ENCODE measurements at places on chromosomes 6 and 20.

GRCh38 chr6:84581494-84582259 lies 182.7 kb downstream of the TBX18 start:
- no peak for DNase-seq

DNA sequence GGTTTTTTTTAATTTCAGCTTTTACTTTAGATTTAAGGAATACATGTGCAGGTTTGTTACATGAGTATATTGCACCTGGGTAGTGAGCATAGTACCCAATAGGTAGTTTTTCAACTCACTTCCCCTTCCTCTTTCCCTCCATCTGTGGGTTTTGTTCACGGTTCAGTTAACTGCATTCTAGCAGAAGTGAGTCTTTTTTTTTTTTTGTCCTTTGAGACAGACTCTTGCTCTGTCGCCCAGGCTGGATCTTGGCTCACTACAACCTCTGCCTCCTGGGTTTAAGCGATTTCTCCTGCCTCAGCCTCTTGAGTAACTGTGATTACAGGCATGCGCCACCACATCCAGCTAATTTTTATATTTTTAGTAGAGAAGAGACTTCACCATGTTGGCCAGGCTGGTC lies 8.7 kb downstream of the UBR2 start:
- no peak for DNase-seq

GRCh38 chr6:20711518-20711917 lies 177.3 kb downstream of the CDKAL1 start:
- DNase-seq: no peak

GRCh38 chr20:32063695-32064094 lies 11.7 kb downstream of the HCK start:
- DNase-seq: no peak

DNA sequence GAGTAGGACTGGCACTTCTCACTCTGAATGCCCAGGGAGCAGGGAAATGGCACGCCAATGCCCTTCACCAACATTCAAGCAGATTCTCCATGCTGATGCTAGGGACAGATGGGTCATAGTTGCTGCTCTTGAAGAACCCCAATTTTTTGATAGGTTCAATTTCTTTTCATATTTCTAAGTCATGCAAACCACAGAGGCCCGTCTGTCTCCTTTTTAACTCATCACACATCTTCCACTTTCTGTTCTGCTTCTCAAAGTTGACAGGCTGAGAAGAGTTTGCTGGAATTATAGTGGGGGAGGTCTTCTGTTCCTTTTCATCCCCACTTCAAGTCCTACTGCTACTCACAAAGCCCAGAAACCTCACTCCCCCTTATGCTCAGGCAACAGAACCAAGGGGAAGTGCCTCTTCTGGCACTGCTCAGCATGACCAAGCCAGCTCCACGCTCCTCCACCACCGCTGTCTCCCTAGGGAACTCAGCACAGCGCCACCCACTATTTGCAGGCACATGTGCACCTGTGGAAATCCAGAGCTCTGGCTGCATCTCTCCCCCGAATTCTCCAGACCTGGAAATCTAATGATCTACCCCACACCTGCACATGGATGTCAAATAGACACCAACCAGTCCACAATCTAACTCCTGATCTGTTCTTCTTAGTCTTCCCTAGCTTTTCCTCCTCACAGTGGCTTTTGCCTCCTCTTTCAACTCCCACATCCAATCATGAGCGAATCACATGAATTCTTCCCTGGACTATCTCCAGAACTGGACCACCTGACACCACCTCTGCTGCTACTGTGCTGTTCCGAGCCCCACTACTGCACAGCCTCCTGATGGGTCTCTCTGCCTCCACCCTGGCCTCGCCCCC lies 10.7 kb downstream of the ZBTB24 start:
- no peak for DNase-seq

- peak; percentile 67 for DNase-seq
Observed at GRCh38 chr20:38805502-38805957, at the start of gene PPP1R16B. Gene PPP1R16B (plus strand): TSS chr20:38805697. CDS start chr20:38835926, 30,229 bp downstream.

DNA sequence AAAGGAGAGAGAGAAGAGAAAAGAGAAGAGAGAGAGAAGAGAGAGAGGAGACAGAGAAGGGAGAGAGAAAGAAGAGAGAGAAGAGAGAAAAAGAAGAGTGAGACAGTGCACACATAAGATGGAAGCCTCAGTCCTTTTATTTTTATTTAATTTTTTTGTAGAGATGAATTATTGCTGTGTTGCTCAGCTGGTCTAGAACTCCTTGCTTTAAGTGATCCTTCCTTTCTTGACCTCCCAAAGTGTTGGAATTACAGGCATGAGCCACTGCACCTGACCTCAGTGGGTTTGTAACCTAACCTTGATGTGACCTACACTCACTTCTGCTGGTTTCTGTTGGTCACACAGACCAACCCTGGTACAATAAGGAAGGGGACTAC lies 6.3 kb upstream of the CD40 start:
- DNase-seq: no peak

DNA sequence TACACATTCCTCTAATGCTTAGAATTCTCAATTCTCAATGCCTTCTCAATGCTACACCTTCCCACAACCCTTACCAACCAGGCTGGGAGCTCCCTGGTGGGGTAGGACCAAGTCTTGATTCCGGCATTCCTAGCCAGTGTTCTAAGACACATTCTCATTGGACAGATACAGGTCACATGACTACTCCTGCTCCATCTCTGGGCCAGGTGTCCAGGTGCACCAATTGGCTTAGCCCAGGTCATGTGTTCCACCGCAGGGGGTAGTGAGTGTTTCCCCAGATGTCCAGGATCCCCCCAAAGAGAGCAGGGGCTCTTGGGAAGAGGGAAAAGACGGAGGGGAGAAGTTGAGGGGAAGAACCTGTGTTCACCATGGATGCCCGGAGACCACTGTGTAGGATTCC lies 58.7 kb upstream of the MLN start:
- no peak for DNase-seq

DNA sequence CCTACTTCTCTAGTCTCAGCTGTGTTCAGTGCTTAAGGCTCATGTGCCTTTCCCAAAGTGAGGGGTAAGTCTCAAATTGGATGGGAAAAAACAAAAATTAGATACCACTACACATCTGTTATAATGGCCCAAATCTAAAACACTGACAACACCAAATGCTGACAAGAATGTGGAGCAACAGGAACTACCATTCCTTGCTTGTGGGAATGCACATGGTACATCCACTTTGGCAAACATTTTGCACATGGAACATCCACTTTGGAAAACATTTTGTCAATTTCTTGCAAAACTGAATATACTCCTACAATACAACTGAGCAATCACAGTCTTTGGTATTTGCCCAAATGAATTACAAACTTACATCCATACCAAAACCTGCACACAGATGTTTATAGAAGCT lies 109.3 kb downstream of the TENT5A start:
- DNase-seq: no peak

DNA sequence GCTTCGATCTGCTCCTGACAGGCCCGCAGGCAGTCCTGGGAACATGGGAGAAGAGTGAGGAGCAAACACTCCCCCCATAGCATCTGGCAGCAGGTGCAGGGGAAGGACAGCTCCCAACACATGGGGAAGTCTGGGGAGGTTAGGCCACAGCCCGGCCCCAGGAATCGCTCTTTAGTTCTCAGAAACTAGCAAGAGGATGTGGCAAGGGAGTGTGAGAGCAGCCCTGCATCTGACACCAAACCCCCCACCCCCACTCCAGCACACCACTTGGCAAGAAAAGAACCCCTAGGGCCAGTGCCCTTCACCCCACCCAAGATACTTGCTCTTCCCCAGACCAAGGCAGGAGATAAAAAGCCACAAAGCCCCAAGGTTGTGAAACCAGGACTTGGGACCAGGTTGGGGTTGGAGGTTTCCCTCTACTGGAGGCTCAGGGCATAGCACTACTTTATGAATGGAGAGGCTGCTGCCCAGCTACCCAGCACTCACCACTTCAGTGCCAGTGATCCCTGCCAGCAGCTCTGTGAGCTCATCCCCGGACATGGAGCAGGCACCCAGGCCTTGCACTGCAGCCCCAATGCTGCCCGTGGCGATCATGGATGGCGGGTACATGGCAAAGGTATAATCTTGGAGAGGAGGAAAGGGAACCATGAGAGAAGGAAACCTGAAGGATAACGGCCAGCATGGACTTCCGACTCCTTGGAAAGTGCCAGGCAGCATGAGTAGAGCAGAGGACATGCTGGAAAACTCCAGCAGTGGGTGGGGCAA lies 5.4 kb downstream of the CCND3 start:
- DNase-seq: peak; percentile 86

DNA sequence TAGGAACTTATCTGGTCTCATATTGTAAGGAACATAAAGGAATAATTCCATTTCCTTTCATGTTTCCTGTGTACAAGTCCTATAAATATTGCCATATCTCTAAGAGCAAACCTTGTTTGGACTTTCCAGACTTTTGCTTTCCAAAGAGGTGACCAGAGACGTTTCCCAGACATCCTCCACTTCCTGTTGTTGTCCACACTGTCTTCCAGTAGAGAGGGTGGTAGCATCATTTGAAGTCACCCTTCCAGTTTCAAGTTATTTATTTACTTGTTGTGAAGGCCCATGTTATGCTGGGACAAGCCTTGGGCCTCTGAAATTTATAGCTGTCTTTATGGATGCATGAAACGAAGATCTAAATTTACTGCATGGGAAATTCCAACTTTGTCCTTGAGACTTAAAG lies 10.6 kb upstream of the TGM3 start:
- no peak for DNase-seq

DNA sequence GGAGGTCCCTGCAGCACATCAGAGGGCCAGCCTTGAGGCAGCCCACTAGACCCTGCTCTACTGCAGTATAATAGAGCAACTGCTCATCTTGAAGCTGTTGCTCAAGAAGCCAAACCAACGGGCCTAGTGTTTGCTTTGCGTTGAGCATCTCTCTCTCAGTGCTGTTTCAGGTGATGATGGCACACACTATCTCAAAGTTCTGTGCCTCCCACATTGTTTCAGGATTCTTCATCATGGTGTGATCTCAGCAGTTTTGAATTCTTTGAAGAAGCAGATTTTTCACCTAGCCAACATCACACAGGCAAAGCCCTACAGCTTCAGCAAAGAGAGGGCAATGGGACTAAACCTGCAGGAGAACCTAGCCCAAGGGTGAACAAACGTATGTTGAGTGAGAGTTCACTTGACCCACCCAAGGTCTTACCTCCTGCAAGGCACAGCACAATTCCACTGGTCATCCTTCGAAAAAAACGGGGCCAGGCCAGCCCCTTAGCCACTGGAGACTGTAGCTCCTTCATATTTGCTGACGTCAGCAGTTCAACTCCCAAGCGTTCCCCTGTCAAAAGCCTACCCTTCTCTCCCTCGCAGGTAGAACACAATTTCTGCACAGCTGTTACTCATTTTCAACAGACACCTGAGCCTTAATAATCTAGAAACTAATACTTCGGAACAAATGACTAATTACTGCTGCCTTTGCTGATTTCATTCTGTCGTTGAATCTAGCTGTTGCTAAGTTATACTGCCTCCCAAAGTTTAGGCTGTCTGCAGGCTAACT lies 15.8 kb downstream of the MYB start:
- no peak for DNase-seq

DNA sequence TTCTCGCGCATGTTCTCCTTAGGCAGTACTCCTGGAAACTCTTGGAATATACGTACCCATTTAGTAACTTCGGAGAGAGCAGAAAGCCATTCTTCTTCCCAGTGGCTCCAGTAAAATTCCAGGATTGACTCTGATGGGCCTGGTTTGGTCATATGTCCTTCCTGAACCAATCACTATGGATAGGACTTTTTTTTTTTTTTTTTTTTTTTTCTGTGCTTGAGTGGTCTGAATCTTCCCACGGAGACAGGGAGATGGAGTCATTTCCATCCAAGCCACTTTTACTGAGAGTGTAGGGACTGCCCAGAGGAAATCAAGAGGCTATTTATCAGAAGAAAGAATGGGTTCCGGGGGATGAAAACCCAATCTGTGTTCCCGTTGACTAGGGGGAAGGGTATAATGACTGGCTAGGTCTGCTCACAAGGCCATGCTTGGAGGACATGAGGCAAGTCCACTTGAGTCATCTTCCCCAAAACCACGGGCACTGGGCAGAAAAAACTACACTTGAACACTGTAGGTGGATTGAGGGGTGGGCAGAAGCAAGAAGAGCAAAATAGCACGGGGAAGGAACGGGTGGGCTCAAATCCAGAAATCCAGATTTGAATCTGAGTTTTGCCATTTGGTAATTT lies 35.4 kb upstream of the MRPS18A start:
- no peak for DNase-seq

DNA sequence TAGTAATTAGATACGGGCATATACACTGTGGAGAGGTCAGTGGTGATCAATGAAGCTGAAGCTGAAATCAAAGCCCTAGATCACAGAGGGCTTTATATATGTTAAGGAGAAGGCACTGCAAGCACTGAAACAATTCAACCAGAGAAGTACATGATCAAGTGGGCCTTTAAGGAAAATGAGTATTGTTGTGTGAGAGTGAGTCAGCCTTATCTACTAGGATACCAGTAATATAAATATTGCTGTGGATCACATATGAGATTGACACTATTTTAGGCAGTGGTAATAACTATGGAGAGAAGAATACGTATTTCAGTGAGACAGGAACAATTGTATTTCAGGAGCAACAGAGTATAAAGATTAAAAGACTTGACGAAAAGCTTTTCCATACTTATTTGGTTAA lies 1172.2 kb upstream of the GJE1 start:
- DNase-seq: no peak

GRCh38 chr6:87498048-87498447 lies 25.3 kb downstream of the SLC35A1 start:
- DNase-seq: no peak

DNA sequence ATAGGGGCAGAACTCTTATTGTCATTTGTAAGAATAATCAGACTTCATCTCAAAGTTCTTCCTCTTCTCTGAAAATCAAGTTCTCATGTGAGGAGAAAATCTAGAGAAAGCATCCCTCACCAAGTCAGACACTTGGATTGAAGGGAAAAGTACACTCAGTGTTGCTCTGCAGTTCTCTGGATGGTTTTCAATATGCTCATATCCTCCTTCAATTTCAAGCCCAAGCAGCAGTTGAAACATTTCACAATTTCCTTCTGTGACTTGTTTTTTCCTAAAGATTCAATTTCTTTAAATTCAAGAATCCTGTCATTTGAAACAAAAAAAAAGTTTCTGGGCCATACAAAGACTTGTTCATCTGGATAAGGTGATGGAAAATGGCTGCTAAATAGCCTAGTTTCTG lies 140.2 kb upstream of the AHI1 start:
- DNase-seq: no peak

DNA sequence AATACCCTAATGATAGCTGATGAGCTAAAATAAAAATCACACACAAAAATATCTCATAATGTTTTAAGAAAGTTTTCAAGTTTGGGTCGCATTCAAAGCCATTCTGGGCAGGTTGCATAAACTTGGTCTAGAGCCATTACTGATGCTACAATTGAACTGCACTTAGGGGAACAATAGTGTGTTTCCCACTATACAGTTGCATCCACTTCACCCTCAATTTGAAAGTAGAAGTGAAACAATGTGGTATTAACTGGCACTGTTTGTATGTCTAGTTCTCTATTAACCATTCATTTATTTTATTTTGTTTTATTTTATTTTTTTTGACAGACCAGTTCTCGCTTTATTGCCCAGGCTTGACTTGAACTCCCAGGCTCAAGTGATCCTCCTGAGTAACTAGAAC lies 23.0 kb upstream of the STK38 start:
- no peak for DNase-seq

GRCh38 chr6:143399775-143400174 lies 50.7 kb downstream of the ADAT2 start:
- DNase-seq: no peak

Data from tongue (tissue), 3 donors.